ENCODE measurements at places on chromosomes 2 and 18.

DNA sequence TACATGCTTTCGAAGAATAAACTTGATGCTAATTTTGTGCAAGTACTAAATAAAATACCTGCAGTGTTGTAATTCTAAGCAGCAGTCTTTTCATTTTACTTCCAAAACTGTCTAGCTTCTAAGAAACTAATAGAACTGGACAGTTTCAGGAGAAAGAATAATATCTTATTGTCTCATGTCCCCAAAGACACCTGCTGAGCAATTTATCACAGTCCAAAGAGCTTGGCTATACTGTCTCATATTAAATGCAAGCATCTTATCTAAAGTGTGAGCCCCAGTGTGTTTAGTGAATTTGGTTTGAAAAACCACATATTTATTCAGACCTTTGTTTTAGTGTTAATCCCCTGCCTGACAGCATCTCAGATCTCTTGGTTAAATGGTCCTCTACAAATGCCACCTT, 374.3 kb downstream of the TMX3 start:
- DNase-seq = no peak

- DNase-seq = no peak
Observed at GRCh38 chr2:53886406-53887280, 26.9 kb upstream of the GPR75 start.

DNA sequence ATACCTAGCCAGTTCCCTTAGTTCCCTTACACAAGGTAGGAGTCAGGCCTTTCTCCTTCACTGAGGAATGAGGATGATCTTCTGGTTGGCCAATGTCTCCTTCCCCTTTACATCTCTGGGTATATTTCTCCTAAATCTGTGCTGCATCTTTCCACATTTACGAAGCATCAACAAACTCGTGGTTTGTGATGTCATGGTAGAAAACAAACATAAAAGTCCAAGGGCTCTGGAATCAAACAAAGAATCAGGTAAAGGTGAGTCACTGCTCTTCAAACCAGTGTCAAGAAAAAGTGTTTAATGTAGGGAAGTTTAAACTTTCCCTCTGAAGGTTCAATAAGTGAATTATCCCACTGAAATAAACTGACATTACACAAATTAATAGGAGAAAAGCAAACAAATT, 122.9 kb downstream of the METTL8 start:
- DNase-seq = no peak

GRCh38 chr2:201879996-201880395, 73.7 kb downstream of the CDK15 start:
- no peak for DNase-seq

DNA sequence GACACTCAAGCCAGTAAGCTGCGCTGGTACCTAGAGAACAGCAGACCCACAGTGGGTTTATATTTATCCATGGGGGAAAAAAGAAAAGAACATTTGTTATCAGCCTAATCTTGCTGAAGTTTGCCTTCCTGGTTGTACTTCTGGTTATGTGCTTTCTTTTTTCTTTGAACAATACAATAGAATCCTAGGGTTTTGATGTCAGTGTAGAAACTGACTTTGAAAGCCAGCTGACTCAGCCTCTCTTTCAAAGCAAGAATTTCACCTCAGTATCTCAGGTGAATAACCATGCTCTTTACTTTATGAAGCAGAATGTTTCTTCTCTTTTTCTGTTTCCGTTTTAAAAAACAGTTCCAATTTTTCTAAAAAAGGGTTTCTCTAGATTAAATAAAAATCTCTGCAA, 78.4 kb downstream of the CD8B2 start:
- DNase-seq = no peak

DNA sequence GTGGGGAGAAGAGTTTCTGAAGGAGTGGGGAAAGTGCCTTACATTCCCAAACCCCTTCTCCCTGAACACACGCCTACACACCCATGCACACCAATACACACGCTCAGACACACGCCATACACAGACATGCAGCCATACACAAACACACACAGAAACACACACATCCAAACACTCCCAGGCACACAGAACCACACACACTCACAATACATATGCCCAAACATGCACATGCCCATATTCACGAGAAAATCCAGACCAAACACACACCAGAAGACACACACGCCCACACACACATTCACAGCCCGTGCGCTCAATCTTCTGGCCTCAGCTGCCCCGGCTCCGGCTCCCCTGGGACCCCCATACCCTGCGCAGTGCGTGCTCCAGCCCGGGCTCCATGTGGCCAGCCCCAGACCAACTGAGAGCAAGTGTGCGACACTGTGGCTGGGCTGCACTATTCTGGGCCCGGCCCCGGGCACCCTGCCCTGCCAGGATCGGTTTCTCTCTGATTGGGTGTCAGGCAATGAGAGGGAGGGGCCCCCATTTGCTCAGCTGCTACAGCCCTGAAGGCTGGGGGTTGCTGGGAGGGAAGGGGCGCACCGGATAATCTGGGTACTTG, at the start of gene PRKAG3:
PRKAG3 (minus strand) TSS at position 426 of the 613 bp plus-strand sequence.
- DNase-seq = no peak

DNA sequence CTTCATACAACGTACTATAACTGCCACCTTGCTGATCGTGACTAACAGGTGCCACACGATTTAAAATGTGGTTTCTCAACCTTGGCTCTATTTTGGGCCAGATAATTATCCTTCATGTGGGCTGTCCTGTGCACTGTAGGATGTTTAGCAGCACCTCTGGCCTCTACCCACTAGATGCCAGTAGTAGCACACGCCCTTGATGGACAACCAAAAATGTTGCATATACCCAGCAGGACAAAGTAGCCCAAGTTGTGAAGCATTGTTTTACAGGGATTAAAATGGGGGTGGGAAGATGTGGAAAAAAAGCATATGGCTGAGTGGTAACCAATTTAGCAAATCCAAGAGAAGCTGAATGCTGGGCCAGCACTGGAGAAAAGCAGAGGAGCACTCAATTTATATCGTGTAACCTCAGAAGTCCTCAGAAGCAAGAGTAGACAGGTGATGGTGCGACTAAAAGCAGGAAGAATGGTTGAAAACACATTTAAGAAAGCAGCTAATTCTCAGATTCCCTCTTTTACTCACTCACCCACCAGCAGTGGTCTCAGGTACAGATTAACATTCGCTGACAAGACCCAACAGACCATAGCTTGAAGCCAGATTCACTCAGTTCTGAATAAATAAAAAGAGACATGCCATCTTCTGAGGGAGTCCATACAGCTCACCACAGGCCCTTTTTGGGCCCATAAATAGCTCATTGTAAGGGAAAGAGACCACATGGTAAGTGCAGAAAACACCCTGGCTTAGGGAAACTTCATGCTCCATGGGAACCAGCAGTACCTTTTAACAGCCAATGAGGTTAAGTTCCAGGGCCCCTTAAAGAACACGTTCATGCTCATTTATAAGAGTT, 50.6 kb downstream of the RAPH1 start:
- DNase-seq = no peak

GRCh38 chr18:21682371-21683051, 22.1 kb downstream of the ABHD3 start:
- no peak for DNase-seq

DNA sequence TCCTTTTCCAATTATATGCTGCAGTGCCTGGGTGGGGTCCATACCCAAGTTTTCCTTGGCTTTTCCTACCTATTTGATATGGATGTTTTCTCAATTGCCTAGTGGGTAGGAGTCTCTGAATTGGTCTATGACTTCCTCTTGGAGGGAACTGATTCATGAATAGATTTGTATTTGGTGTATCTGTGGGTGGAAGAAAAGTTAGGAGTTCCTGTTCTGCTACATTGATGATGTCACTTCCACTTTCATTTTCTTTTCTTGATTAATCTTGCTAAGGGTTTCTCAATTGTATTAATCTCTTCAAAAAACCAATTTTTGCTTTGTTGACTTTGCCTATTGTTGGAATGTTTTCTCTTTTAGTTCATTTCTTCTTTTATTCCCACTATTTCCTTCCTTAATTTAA, 37.4 kb upstream of the SLC9A2 start:
- DNase-seq = no peak
